ENCODE measurements at places on chromosomes 2 and 18.

- H3K4me3 ChIP-seq, result no peak overlapping the region
- no peak for DNase-seq
- no peak overlapping the region for H3K27ac ChIP-seq
These were observed 87.1 kb downstream of the ACKR3 start for GRCh38 chr2:236656721-236657120.

DNA sequence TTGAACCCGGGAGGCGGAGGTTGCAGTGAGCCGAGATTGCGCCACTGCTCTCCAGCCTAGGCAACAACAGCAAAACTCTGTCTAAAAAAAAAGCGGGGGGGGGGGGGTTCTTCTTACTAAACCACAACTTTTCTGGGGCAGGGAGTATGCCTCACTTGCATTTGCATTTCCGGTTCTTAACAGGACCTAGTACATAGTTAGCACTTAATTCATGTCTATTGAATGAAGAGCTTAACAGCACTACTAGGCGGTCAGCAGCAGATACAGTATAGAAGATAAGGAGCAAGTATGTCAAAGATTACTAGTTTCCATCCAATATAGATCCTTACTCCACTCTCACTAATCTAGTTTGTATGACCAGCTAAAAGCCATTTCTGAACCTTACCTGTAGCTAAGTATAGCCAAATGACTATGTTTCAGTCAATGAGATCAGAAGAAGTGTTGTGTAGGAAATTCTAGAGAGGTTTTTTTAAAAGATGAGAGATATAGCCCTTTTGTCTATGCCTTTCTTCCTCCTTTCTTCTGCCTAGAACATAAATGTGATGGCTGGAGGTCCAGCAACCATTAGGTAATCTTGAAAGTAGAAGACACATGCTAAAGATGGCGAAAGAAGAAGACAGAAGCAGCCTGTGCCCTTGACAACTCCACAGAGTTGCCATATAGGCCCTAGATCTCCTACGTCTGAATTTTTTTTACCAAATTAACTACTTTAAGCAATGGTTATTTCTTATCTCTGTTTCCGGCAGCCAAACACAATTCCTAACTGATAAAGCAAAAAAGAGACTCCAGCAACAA is 11.3 kb downstream of the HYCC2 start:
- H3K4me1 ChIP-seq, result peaks cover 54% of the 10 kb centered on the region
- DNase-seq, result no peak
- H3K27ac ChIP-seq, result peak overlapping the region; percentile 48
- H3K36me3 ChIP-seq, result peaks cover 54% of the 10 kb centered on the region

- H3K27ac ChIP-seq, result no peak overlapping the region
- no peaks in the 10 kb centered on the region for H3K36me3 ChIP-seq
- DNase-seq, result no peak
- H3K4me3 ChIP-seq, result no peak overlapping the region
- peaks cover 9% of the 10 kb centered on the region for H3K4me1 ChIP-seq
- H3K27me3 ChIP-seq, result peaks cover 21% of the 10 kb centered on the region
These were observed 254.1 kb downstream of the TRIB2 start for GRCh38 chr2:12970861-12971260.

DNA sequence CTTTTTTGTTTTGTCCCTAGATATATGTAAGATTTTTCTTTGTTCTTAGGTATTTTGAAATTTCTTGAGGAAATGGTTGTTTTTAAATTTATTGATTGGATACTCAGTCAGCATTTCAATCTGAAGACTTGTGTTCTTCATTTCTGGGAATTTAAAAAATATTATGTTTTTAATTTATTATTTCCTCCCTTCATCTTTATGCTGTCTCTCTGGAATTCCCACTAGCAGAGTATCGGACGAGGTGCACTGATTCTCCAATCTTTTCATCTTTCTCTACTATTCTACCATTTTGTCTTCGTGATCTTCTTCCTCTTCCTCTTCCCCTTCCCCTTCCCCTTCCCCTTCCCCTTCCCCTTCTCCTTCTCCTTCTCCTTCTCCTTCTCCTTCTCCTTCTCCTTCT is 12.3 kb downstream of the SCTR start:
- H3K4me3 ChIP-seq, result no peak overlapping the region
- no peaks in the 10 kb centered on the region for H3K4me1 ChIP-seq
- H3K27me3 ChIP-seq, result peaks cover 35% of the 10 kb centered on the region
- H3K27ac ChIP-seq, result no peak overlapping the region

- peaks cover 14% of the 10 kb centered on the region for H3K27me3 ChIP-seq
- DNase-seq, result no peak
- H3K27ac ChIP-seq, result no peak overlapping the region
- no peak overlapping the region for H3K4me3 ChIP-seq
- peaks cover 41% of the 10 kb centered on the region for H3K4me1 ChIP-seq
These were observed 95.1 kb downstream of the ALPK2 start for GRCh38 chr18:58533766-58534165.

DNA sequence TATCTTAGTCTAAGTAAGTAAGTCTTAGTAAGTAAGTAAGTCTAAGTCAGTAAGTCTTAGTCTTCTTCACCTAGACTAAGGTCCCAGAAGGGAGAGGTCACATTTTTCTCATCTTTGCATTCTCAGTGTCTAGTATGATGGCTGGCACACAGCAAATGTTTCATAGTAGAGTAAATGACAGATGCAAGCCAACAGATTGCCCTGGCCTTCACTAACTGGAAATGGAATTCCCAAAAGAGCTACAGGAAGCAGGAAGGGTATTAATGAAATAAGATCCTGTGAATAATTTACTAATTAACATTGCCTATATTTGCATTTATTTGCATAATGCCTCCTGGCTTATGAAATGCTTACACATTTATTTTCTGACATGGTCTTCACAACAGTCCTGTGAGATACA is 221.6 kb downstream of the RAD51AP2 start:
- H3K27ac ChIP-seq, result no peak overlapping the region
- DNase-seq, result no peak
- H3K36me3 ChIP-seq, result no peaks in the 10 kb centered on the region
- H3K4me1 ChIP-seq, result no peaks in the 10 kb centered on the region

- DNase-seq, result no peak
- H3K27me3 ChIP-seq, result no peaks in the 10 kb centered on the region
- no peak overlapping the region for H3K4me3 ChIP-seq
- H3K4me1 ChIP-seq, result no peaks in the 10 kb centered on the region
- no peak overlapping the region for H3K27ac ChIP-seq
- H3K36me3 ChIP-seq, result no peaks in the 10 kb centered on the region
These were observed 123.1 kb upstream of the NDUFV2 start for GRCh38 chr18:8979258-8979988.

- peaks cover 5% of the 10 kb centered on the region for H3K4me1 ChIP-seq
- no peak overlapping the region for H3K27ac ChIP-seq
- peaks cover 25% of the 10 kb centered on the region for H3K27me3 ChIP-seq
- no peak for DNase-seq
- no peaks in the 10 kb centered on the region for H3K36me3 ChIP-seq
These were observed 12.6 kb upstream of the NTSR2 start for GRCh38 chr2:11682590-11682915.

DNA sequence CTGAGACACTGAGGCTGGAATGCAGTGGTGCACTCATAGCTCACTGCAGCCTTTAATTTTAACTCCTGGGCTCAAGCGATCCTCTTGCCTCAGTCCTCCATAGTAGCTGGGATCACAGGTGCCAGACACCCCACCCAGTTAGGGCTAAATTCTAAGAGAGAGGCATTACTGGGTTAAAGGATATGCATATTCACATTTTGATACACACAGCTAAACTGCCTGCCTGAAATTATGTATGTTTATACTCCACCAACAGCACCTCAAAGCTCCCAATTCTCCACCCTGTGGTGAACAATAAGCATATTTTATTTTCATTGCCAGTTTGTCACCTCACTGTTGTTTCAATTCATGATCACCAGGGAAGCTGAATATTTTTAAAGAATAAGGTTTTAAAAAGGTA is 18.7 kb upstream of the MCM6 start:
- no peak overlapping the region for H3K27ac ChIP-seq
- H3K4me1 ChIP-seq, result no peaks in the 10 kb centered on the region
- no peak overlapping the region for H3K4me3 ChIP-seq

GRCh38 chr2:20227894-20228505 is 3.1 kb upstream of the SDC1 start:
- H3K4me3 ChIP-seq, result no peak overlapping the region
- peaks cover 6% of the 10 kb centered on the region for H3K4me1 ChIP-seq
- H3K27ac ChIP-seq, result no peak overlapping the region
- DNase-seq, result peak; percentile 11
- peaks cover 55% of the 10 kb centered on the region for H3K27me3 ChIP-seq

GRCh38 chr2:97963079-97963406 is 32.7 kb downstream of the TMEM131 start:
- H3K4me1 ChIP-seq, result peaks cover 79% of the 10 kb centered on the region
- H3K36me3 ChIP-seq, result no peaks in the 10 kb centered on the region
- H3K27ac ChIP-seq, result peak overlapping the region; percentile 55
- H3K27me3 ChIP-seq, result no peaks in the 10 kb centered on the region

- H3K36me3 ChIP-seq, result no peaks in the 10 kb centered on the region
- H3K27ac ChIP-seq, result no peak overlapping the region
- no peak overlapping the region for H3K4me3 ChIP-seq
- H3K27me3 ChIP-seq, result no peaks in the 10 kb centered on the region
- DNase-seq, result no peak
These were observed 172.8 kb downstream of the RNF144A start for GRCh38 chr2:7089898-7090510.

DNA sequence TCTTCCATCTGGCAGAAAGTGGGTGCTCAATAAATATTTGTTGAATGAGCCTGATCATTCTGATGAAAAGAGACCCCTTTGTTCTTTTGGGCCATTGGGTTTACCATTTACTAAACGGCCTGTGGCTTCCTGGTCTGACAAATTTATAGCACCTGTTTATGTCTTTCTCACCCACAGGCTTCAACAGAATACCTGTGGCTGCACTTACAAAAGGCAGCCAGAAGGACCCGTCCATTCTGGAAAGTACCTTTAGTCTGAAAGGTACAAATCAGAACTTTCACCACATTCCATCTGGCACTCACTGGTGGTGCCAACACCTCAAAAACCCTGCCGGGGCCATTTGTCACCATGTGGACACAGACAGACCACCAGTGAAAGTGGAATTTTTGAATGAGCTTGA is 167.5 kb downstream of the ETAA1 start:
- no peak overlapping the region for H3K27ac ChIP-seq
- H3K36me3 ChIP-seq, result no peaks in the 10 kb centered on the region
- H3K4me1 ChIP-seq, result no peaks in the 10 kb centered on the region
- H3K4me3 ChIP-seq, result no peak overlapping the region
- DNase-seq, result no peak
- H3K27me3 ChIP-seq, result no peaks in the 10 kb centered on the region

DNA sequence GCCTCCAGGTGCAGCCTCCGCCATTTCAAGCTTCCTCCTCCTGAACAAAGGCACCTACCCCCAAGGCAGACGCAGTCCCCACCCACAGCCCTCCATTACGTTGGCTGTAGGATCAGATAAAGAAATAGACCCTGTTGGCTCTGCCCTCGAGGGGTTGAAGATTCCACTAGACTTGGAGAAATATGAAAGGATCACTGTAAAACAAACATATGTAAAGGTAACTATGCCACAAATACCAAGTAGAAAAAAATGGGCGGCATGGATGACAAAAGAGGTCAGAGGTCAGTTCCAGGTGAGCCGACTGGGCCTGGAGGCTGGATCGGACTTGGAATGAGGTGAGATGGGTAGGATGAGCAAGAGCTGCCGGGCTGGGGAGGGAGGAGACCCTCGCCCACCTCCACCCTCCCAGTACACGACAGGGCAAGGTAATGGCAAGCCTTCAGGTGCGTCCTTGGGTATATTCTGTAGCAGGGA is 84.8 kb upstream of the POMC start:
- H3K4me3 ChIP-seq, result peak overlapping the region; percentile 44
- H3K4me1 ChIP-seq, result peaks cover 53% of the 10 kb centered on the region

- H3K36me3 ChIP-seq, result no peaks in the 10 kb centered on the region
- H3K27ac ChIP-seq, result no peak overlapping the region
- H3K4me3 ChIP-seq, result no peak overlapping the region
- no peak for DNase-seq
- H3K4me1 ChIP-seq, result no peaks in the 10 kb centered on the region
These were observed 263.8 kb upstream of the ATP5MC3 start for GRCh38 chr2:175445281-175445680.

GRCh38 chr2:119786295-119786694 is 26.6 kb downstream of the PTPN4 start:
- H3K27ac ChIP-seq, result no peak overlapping the region
- peaks cover 47% of the 10 kb centered on the region for H3K4me1 ChIP-seq
- H3K4me3 ChIP-seq, result no peak overlapping the region

All from activated T-cell treated with anti-CD3 and anti-CD28 coated beads, Interleukin-2, amount 50 U/mL, for 24 hours (primary cell).